NCI-H1417 (cell line): ENCODE measurements at places on chromosomes 12 and 14.

DNA sequence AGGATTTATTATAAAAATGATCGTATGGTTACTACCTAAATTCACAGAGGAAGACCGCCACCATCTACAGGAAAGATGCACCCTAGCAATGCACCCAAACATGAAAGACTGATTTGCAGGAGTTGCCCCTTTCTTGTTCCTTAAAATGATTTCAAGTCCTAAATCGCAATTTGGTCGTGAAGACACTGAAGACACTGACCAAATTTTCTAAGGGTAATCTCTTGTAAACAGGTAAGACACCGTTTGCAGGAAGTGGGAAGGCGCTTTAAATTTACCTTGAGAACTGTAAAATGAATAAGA lies 1.0 kb downstream of the SOS2 start:
- DNase-seq: no peak

DNA sequence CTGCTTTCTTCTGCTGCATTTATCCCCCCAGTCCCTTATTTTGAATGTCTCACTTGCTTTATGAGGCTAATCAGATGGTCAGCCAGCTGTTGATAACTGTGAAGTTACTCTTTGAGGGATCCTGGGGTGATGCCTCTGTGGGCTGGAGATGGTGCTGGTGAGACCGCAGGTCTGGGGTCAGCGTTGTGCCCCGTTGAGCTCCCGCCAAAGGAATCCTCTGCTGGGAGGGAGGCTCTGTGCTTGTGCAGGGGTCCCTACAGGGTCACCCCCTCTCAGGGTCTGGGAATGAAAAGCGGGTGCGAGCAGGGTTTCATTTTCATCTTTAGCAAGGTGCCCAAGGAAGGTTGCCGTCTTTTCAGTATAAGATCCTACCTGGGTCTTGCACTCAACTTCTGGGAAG lies 161.2 kb upstream of the RTL1 start:
- no peak for DNase-seq

DNA sequence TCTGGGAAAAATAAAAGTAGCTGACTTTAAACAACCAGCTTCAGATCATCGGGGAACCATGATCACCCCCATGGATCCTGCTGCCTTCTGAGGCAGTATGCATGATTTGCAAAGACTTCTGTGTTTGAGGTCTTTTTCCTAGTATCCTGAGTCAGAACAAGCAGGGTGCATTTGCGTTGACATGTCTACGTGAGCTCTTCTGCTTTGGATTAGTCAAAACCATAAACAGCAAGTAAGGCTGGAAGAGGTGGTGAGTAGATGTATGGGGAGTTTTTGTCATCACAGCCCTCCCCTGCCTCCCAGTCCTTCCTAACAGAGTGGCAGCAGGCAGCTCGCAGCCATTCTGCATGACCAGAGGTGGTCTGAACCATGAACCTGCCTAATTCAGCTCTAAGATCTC lies 24.1 kb downstream of the PLEKHG7 start:
- DNase-seq: no peak

DNA sequence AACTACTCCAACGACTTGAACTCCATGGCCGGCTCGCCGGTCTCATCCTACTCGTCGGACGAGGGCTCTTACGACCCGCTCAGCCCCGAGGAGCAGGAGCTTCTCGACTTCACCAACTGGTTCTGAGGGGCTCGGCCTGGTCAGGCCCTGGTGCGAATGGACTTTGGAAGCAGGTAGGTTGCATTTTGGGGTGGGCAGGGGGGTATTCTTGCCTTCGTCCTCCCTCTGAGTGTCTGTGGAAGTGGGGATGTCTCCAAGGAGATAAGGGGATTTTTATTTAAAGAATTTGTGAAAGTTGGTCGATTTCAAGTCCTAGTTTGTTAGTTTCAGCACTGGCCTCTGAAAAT lies 1.3 kb downstream of the ASCL1 start:
- no peak for DNase-seq

DNA sequence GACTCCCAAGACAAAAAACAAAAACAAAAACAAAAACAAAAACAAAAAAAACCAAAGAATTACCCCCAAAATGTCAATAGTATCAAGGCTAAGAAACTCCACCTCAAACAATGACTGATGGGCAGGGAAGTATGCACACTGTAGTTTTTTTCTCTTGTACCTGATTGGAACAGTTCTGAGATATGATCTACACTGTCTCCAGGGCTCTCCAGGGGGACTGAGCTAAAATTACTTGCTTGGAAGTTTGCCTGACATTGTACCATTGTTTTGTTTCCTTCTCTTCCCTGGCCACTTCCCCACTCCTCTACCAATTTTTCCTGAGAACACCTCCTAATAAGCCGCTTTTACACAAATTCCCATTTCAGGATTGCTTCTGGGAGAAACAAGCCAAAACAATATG lies 22.3 kb upstream of the CATSPERB start:
- no peak for DNase-seq

DNA sequence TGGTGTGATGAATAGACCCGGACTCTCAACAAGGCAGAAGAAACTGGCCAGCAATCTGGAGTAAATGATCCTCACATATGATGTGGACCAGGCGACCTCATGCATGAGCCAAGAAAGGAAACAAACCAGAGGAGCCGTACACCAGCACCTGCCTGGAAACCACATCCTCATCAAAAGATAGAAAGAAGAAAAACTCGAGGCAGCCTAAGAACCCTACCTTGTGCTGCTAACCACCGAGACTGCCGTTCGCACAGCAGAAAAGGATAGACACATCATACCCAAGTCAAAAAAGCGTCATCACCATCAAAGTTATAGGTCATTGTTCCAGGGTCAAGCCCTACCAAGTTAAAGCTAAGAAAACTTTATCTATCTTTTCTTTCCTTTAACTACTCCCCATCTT lies 66.7 kb downstream of the RESF1 start:
- no peak for DNase-seq

GRCh38 chr14:87407344-87407743 lies 585.6 kb downstream of the GALC start:
- no peak for DNase-seq

- no peak for DNase-seq
These were observed 28.0 kb upstream of the PTCSC3 start for GRCh38 chr14:36204461-36205073.
